ENCODE measurements at places on chromosomes 6 and 20.

GRCh38 chr6:1665214-1665613, 55.5 kb downstream of the FOXC1 start:
- DNase-seq: no peak

GRCh38 chr6:148295261-148295887, 47.3 kb upstream of the SASH1 start:
- DNase-seq: no peak

- no peak for DNase-seq
Observed at GRCh38 chr6:157198425-157199279, 124.7 kb downstream of the TMEM242 start.

GRCh38 chr6:153143200-153143599, 12.1 kb upstream of the RGS17 start:
- no peak for DNase-seq

GRCh38 chr20:48703511-48704219, 124.1 kb downstream of the PREX1 start:
- DNase-seq: no peak

DNA sequence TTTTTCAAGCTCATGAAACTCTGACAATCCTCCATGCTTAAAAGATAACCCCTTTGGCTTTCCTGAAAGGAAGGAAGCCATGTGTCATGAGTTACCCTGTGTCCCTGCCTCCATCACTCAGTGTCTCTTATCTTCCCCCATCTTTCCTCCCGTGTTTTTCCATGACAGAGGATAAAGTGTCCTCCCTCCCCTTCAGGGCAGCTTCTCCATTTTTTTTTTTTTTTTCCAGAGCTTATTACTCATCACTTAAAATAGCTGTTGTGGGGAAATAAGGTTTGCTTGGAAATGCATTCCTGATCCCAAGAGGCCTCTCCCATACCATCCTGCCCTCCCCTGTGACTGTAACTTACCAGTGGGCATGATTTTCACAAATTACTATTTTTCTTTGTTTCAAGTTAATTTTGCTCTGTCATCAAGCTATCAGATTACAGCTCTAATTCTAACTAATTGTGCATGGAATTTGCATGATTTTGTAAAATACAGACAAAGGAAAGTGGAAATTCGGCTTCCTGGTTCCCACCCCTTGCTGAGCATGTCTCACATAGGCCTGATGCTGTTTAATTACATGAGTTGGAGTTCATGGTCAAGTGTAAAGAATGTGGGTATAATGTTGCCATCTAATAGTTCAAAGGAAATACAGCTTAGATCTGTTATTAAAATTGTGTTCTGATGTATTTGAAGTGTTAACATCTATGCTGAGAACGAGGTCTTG, 614.5 kb upstream of the FLRT3 start:
- DNase-seq: no peak

GRCh38 chr6:14885498-14885897, 360.4 kb upstream of the JARID2 start:
- no peak for DNase-seq

Data from activated effector memory CD4-positive, alpha-beta T cell treated with anti-CD3 and anti-CD28 coated beads, Interleukin-2, amount 50 U/mL, for 16 hours (primary cell).